Small intestine (tissue), 16 donors: ENCODE measurements at places on chromosomes 1 and 21.

DNA sequence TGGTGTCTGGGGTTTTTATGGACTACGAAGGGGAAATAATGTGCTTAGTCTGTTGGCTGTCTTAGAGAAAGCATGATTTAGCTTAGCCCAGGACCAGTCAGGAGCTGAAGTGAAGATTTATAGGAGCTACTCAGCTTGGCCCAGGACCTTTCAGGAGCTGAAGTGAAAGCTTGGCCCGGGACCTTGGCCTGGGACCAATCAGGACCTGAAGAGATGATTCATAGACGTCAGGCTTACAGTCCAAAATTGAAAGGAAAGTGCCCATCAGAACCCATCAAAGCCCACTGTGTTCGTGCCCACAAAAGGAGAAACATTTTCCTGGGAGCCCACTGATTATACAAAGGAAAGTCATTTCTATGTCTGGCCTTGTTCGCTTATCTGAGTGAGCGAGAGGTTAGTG lies 35.6 kb downstream of the MSTO1 start:
- peak; percentile 39 for DNase-seq
- H3K4me3 ChIP-seq: no peak overlapping the region
- H3K4me1 ChIP-seq: peaks cover 2% of the 10 kb centered on the region
- H3K27ac ChIP-seq: no peak overlapping the region

- no peak overlapping the region for H3K4me3 ChIP-seq
- no peak for DNase-seq
- H3K27ac ChIP-seq: no peak overlapping the region
- H3K4me1 ChIP-seq: no peaks in the 10 kb centered on the region
Measured at GRCh38 chr1:10975567-10976326, 36.7 kb upstream of the TARDBP start.

DNA sequence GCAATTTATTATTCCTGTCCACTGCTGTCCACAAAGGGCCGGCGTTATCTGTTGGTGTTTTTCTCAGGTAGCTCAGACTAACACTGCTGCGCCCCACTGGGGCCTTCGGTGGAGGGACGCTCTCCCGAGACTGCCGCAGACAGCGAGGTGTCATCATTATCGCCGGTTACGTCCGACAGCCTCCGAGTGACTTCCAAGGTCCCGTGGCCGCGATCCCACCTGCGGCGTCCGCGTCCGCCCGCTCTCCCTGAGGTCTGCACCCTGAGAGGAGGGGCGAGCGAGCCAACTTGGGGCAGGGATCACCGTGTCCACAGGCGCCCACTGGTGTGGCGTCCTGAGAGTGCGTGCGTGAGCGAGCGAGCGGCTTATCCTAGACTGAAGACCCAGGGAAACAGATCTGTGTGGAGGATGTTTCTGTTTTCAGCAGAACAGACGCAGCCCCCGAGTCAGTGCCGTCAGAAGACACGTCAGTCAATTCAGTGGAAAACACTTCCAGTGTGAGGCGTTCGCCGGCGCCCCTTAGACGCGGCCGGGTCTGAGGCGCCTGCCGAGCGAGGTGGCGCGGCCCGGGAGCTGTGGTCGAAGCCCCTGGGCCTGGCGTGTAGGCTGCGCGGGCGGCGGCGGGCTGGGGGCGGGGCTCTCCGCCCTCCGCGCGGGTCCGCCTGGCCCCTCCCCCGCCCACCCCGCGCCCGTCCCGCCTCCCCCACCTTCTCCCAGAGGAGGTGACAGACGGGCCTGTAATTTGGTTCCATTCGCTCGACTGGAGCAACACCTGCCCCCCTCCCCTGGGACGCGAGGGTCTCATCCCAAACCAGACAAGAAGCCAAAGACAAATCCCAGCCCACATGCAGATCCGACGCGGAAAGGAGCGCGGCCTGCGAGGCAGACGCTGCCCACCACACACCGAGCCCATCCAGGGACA lies 12.6 kb downstream of the NHLH2 start:
- H3K27me3 ChIP-seq: peaks cover 3% of the 10 kb centered on the region
- H3K4me3 ChIP-seq: no peak overlapping the region
- no peak overlapping the region for H3K27ac ChIP-seq
- DNase-seq: peak; percentile 57

DNA sequence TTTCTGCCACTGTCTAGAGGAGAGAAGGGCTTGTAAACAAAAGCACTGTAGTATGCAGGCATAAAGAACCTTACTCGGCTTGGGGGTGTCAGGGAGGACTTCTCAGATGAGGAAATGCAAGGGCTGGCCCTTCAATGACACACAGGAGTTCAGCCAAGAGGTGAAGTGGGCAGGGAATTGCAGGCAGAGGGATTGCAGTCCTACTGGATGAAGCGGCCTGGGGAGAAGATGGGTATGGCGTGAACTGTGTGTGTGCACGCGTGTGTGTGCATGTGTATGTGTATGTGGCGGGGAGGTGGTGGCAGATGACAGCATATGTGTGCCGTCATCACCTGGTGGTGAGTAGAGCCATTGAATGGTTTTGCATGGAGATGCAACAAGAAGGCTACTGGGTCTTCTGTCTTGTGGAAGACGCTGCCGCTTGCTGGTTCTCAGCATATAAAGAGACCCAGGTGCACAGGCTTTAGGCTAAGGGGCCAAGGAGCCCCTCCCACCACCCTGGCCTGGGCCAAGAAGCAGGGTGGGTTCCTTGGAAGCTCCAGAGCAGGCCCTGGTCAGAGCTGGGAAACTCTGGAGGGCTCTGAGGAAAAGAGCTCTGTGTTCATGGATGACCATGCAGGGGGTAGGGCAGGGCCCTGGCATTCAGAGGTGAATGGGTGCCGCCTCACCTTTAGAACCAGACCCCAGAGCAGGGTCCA lies 4.1 kb upstream of the EPS8L3 start:
- DNase-seq: no peak
- peaks cover 2% of the 10 kb centered on the region for H3K4me1 ChIP-seq
- H3K4me3 ChIP-seq: no peak overlapping the region
- no peaks in the 10 kb centered on the region for H3K27me3 ChIP-seq

- no peak overlapping the region for H3K4me3 ChIP-seq
- peak; percentile 84 for DNase-seq
- H3K27me3 ChIP-seq: no peaks in the 10 kb centered on the region
- H3K4me1 ChIP-seq: peaks cover 35% of the 10 kb centered on the region
- H3K27ac ChIP-seq: peak overlapping the region; percentile 41
Measured at GRCh38 chr1:244067893-244068292, 16.8 kb downstream of the ZBTB18 start.

DNA sequence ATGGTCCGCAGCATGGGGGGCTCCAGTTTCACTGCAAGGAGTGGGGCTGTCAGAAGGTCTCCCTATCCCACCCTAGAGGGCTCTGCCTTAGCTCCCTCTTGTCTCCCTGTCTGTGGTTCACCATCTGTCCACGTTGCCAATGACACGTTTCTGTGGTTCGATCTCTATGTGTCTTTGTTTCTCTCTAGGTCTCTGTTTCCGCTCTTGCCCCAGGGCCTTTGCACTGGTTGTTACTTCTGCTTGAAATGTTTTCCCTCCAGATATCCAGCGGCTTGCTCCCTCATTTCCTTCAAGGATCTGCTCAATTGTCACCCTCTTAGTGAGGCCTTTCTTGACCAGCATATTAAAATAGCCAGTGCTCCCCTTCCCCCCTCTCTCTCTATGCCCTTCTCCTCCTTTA lies 8.5 kb upstream of the MRPS15 start:
- no peak overlapping the region for H3K27ac ChIP-seq
- H3K36me3 ChIP-seq: no peaks in the 10 kb centered on the region
- DNase-seq: no peak
- H3K4me1 ChIP-seq: no peaks in the 10 kb centered on the region
